Stimulated activated CD8-positive, alpha-beta memory T cell treated with anti-CD3 and anti-CD28 coated beads, Interleukin-7, amount 100 ng/mL, for 1 hour (primary cell): ENCODE measurements at places on chromosomes 7 and 10.

DNA sequence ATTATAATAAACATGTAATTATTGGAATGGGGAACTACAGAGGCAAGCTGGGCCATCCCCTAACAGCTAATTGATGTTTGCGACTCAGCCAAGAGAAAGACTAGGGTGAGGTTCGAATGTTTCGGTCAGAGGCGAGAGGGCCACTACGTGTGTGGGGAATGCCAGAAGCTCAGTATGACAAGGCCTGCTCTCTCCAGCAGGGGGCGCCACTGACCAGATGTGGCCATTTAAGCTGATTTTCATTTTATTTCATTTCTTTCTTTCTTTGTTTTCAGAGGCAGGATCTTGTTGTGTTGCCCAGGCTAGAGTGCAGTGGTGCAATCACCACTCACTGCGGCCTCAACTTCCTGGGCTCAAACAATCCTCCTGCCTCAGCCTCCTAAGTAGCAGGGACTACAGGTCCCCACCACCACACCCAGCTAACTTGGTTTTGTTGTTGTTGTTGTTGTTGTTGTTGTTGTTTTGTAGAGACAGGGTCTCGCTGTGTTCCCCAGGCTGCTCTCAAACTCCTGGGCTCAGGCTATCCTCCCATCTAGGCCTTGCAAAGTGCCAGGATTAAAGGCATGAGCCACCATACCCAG, 38.1 kb downstream of the TMEM130 start:
- DNase-seq = peak; percentile 5

GRCh38 chr10:36313142-36313541, 671.0 kb upstream of the FZD8 start:
- no peak for DNase-seq

DNA sequence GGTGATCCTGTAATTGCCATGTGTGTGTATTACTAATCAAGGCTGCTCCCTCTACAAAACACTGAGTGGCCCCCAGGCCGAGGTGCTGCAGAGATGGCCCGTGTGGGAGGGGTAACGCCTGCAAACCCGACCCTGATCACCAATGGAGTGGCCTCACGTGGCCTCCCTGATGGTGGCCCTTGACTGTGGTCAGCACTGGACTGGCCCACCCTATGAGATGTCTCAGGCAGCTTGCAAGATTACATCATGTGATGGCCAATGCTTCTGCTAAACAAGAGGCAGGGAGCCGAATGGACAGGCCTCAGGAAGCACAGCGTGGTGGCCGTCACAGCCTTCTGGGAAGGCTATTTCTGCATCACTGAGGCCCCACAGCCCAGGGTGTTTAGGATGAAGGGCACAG, 186.4 kb downstream of the MGMT start:
- no peak for DNase-seq

GRCh38 chr7:143931739-143932138, 3.3 kb upstream of the OR2F2 start:
- DNase-seq = no peak

GRCh38 chr10:61640856-61641255, 21.9 kb upstream of the CABCOCO1 start:
- DNase-seq = no peak

GRCh38 chr7:148286150-148286549, 304.4 kb upstream of the C7orf33 start:
- DNase-seq = no peak

GRCh38 chr10:17237149-17237527, 9.1 kb downstream of the VIM start:
- DNase-seq = no peak

DNA sequence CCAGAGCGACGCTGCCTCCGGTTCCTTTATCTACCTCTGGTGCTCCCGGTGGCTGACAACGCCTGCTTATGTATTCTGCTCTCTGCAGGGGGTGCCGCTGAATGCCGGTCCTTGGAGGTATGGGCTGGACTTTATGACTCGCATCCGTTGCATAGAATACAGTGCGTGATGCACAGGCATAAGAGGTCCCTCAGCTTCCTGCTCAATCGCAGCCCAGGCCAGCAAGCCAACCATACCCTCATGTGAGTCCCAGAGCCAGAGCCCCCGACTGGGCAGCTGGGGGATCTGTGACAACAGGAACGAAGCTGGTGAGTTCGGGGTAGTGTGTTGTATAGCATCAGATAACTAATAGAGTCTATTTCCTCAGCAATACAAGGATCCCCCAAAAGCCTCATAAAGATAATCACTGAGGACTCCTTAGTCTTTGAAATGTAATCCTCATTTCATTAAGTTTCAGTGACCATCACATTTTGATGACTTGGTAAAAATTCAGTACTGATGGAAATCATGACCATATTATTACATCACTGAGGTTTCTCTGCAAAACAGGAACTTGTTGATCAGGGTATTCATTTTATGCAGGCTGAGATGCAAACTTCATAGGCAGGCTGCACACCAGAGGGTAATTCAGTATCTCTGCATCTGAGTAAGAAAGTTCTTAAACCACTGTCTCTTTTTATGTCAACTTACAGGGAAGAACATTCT, 607.8 kb downstream of the PTPRN2 start:
- DNase-seq = no peak

DNA sequence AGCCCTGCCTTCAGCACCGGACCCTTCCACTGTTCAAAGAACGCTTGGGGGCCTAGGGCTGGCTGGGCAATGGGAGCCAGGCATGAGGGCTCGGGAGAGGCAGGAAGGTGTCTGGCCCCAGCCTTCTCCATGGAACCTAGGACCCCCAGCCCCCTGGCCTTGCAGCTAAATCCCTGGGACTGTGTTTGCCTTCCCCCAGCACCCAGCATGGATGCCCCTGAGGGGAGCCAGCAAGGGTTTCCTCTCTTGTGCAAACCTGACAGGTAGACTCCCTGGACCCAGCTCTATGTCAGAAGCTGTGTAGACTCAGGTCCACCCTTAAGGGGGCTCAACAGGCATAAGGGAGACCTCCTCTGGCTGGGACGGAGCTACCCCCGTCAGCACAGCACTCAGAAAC, 288.0 kb downstream of the GRID1 start:
- DNase-seq = no peak

- DNase-seq = no peak
These were observed 62.7 kb downstream of the ENTPD1 start for GRCh38 chr10:95818668-95819067.

DNA sequence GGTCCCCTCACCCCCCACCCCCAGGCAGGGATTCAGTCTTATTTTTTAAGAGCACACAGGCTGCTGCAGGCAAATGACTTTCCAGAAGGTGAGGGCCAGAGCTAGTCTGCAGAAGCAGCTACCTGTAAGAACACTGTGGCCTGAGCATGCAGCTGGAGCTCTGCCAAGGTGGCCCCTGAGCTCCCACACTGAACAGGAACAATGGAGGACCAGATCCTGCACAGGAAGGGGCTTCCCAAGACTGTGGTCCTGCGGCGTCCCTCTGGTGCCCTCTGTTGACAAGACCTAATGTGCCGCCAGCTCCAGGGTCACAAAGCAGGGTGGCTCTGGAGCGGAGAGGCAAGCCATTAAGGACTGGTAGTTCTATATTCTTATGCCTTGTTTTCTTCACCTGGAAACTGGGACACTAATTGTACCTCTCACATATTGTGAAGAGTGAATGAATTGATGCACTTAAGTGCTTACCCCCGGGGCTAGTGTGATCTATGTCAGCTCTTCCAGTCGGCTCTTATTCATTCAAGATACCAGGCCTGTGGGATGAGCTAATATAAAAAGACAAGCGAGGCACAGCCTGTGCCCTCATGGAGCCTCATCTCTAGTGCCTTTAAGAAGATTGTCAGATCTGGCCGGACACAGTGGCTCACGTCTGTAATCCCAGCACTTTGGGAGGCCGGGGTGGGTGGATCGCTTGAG, 8.0 kb upstream of the BEND7 start:
- DNase-seq = no peak

DNA sequence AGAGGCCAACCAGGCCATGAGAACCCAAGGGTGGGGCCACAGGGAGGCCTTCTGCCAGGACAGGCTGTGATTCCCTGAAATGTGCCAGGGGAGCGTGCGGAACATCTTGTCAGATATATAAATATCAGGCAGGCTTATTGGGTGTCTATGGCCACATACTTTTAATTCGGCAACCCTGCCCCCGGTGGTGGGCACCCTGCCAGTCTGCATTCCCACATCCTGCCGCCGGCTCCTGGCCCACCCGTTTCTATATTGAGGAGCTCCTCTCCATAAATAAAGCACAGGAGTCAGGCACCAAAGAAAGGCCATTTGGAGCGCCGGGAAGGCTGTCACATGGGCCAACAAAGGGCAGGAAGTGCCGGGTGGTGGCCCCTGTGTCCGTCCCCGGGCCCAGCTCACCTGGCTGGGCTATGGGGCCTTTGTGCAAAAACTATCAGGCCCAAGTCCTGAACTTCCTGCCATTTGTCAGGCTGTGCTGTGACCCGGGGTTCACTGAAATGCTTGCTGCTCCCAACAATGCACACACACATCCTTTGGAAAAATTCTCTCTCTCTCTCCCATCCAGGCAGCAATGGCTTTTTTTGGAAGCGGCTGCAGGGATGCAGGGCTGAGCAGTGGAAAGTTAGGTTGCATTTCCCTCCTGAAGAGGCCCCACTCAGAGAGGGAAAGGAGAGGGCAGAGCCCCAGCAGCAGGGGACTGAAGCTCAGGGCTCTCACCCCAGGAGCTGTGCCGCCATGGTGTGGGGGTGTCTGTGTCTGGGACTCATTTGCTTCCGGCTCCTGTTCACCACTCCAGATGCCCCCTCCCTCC, 25.0 kb upstream of the PODXL start:
- DNase-seq = no peak

GRCh38 chr7:85770332-85770731, 583.5 kb upstream of the SEMA3D start:
- DNase-seq = no peak

DNA sequence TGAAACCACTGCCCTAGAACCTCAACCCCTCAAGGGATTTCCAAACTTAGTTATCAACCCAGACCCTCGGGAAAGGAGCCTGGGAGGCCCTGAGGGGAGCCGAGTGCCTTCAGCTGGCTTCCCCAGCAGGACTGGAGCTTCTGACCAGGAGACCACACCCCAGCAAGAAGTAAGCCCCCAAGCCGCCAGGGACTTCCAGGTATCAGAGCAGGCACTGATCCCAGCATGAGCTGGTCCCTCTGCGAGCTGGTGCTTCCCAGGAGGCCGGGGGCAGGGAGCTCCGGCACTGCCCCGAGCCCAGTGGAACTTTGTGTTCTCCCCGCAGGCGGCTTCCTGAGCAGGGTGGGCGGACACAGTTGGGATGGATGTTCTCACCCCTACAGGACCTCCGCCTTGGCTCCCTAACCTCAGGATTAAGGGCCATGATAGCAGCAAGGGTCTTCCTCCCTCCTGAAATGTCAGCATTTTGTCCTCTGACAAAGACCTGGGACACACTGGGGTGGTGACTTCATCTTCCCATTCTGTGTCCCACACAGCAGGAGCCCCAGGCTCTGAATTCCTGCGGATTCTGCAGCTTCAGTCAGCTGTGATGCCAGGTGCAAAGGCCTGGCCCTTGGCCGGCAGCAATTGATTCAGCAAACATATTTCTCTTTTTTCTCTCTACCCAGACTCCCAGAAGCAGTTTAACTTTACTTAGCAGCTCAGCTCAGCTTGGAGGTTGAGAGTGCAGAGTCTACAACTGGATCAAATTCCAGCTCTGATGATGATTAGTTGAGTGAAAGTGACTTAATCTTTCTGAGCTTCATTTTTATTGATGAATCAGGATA, 11.6 kb downstream of the ATP6V0E2 start:
- no peak for DNase-seq
